ENCODE measurements at places on chromosomes 6 and 20.

- no peak for DNase-seq
Observed at GRCh38 chr6:11025921-11026635, 18.0 kb downstream of the ELOVL2 start.

- peak; percentile 15 for DNase-seq
Observed at GRCh38 chr20:25453035-25453810, 45.8 kb downstream of the GINS1 start.

- DNase-seq = no peak
Observed at GRCh38 chr20:35909176-35909575, 45.1 kb downstream of the SCAND1 start.

- DNase-seq = no peak
Observed at GRCh38 chr20:17946572-17947473, 21.8 kb downstream of the SNX5 start.

Measured in kidney capillary endothelial cell (primary cell).